ENCODE measurements at places on chromosomes 5 and 9.

DNA sequence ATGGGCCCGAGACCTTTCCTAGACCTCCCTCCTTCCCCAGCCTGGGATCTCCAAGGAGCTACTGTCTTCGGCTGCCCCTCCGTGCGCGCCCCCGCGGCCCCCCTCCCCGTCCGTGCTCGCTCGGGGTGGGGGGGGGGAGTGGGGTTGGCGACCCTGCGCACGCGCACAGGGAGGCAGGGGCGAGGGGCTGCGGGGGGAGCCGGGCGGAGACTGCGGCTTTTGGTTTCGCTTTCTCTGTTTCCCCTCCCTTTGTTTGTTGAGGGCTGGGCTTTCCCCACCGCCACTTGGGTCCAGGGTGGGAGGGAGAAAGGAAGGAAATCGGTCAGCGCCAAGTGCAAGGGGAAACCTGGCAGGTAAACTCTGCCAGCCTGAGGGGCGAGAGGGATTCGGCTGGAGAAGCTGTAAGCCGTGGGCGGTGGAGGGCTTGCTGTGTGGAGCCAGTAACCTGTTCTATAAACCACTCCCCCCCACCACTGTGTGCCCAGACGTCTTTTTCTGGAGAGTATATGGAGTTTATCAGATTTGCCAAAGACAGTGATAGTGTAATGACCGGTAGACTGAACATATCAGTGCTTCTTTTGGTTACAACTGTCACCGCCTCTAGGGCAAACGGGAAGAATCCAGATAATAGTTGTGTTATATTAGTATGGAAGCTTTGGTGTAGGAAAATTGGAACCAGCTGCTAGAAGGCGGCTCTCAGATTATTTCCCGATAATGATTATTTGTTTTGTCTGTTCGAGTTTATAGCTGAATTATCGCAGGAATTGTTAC, 684 bp downstream of the DNAJA1 start:
- DNase-seq: peak; percentile 27

DNA sequence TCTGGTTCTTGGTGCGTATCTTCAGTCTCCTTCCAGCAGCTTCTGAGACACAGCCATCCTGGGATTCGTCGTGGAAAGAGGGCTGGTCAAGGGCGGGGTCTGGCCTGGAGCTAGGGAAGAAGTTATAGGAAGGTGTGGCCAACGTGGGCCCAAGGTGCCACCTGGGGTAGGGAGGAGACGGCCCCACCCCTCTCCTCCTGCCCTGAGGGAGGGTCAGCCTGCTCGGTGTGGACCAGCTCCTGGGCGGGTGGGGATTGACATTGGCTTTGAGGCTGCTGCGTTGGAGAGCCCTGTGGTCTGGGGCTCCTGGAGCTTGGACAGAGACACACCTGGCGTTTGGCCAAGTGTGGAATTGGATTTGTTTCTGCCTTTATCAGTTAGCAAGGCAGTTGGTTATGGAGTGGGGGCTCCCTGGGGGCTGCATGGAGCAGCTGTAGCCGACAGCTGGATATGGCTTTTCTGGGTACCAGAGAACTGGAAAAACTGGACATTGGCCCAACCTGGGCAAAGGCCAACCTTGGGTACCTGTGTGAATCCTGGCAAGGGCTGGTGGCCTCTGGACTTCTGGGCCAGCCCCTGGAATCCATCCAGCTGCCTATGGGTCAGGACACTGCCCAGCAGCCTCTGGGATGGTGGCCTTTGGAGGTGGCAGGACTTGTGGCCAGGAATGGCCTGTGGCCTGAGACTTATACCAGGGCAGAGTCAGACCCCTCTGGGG, 75.7 kb upstream of the PPP1R26 start:
- DNase-seq: no peak

- no peak for DNase-seq
Observed at GRCh38 chr5:175837171-175837699, 34.1 kb upstream of the CPLX2 start.

DNA sequence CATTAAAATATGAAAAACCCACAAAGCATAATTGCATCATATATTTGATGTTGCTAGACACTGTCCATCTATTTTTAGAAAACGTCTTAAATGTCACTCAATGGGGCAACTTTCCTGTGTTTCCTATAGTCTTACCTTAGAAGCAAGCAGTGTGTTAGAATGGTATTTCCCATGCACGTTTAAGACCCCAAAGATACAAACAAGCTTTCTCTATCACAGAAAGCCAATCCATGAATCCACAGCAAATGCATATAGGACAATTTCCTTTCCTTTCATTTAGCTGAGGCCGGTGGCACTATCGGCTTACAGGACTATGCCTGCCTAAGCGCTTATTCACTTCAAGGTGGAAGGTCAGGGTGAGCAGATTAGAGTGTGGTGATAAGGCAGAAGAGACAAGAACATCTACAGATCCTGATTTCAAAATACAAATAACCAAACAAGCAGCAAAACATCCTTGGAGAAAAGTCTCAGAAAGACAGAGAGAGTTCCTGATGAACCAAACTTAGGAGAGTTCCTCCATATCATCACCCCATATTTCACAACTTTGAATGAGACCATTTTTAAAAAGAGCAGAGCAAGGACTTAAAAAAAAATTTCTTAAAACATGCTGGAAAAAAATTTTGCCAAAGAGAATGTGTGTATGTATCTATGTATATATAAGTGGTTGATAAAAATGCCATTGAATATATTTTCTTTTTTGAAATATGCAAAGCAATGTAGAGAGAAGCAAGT, 57.2 kb downstream of the MEF2C start:
- no peak for DNase-seq

- no peak for DNase-seq
Observed at GRCh38 chr5:150266871-150267291, 22.7 kb downstream of the CAMK2A start.

DNA sequence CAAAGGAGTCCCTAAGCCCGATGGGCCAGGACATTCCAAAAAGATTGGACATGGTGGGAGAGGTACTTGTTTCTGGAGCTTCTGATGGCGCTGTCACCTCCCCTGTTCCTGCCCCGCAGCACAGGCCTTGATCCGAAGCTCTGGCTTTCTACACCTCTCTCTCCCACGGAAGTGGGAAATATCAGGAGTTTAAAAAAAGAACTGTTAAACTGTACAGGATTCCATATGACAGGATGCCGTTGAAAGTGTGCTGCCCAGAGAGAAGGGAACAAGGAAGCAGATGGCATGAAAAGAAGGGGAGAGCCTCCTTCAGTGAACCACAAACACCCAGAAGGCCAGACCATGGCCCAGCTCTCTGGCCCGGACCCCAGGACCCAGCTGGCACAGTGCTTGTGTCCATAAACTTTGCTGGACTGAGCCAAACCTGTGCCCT, 26.8 kb upstream of the SLC2A8 start:
- DNase-seq: no peak

- no peak for DNase-seq
Observed at GRCh38 chr9:4714266-4715016, 26.6 kb downstream of the AK3 start.

DNA sequence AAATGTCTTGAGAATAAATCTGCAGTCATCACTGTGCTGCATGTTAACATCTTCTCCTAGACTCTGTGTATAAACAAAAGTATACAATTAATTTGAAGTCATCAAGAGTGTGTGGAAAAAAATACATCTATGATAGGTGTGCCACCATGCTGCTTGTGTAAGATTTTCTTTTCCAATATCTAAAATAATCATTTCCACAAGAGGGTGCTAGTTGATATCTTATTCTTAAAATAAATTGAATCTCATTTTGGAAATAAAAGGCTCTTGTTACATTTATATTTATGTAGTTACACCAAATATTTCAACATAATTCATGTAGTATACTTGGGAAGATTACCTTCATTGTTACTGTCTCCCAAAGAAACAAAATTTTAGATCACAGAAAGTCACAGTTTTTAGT, 14.1 kb upstream of the MOCS2 start:
- peak; percentile 40 for DNase-seq

DNA sequence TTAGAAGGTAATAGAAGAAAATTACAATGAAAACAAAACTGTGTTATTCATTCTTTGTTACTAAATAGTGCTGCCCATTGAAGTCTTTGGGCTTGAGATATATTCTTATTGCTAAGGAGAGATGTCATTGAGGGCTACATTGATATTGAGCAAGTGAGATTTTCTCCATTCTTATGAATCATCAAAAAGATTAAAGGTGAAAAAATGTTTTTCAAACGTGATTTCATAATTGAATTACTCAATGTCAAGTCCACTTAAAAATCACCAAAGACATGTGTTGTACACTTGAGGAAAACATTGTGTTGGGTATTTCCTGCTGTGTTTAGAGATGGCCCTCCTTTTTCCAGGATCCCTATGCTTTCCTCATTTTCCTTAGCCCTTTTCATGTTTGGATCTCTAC, 448.1 kb downstream of the NFIB start:
- peak; percentile 28 for DNase-seq

GRCh38 chr5:74382987-74383593, 257.4 kb downstream of the ENC1 start:
- DNase-seq: peak; percentile 82

- DNase-seq: no peak
Observed at GRCh38 chr5:3126639-3127038, 375.2 kb upstream of the IRX2 start.

GRCh38 chr9:17414986-17415385, 163.9 kb upstream of the SH3GL2 start:
- DNase-seq: no peak

GRCh38 chr9:137664676-137665075, 45.9 kb downstream of the EHMT1 start:
- DNase-seq: no peak

GRCh38 chr5:56116599-56117141, 116.5 kb downstream of the ANKRD55 start:
- no peak for DNase-seq

DNA sequence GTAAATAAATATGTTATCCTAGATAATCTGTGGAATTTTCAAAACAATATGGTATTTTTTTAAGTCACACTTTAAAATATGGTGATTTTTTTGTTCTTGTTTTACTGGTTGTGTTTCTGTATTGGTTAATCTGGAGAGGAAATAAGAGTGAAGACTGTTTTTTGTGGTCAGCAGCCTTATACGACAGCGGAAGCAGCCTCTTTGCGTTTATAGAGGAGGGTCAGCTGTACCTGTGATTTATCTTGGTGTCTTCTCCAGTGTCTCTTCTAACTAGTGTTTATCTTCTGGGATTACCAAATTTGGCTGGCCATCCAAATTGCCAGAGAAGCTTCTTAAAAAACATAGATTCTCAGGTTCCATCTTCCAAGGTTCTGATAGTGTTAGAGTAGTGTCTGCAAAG, 58.7 kb downstream of the ICE1 start:
- no peak for DNase-seq

GRCh38 chr5:177071666-177072385, 14.9 kb upstream of the FGFR4 start:
- DNase-seq: peak; percentile 82

- peak; percentile 83 for DNase-seq
Observed at GRCh38 chr9:86321373-86321772, 32.8 kb downstream of the TUT7 start.

- no peak for DNase-seq
Observed at GRCh38 chr9:33103501-33104281, 27.2 kb upstream of the SMU1 start.

- DNase-seq: no peak
Observed at GRCh38 chr5:62623271-62623670, 44.7 kb downstream of the LRRC70 start.

- no peak for DNase-seq
Observed at GRCh38 chr9:21499912-21500311, 17.8 kb upstream of the IFNE start.

DNA sequence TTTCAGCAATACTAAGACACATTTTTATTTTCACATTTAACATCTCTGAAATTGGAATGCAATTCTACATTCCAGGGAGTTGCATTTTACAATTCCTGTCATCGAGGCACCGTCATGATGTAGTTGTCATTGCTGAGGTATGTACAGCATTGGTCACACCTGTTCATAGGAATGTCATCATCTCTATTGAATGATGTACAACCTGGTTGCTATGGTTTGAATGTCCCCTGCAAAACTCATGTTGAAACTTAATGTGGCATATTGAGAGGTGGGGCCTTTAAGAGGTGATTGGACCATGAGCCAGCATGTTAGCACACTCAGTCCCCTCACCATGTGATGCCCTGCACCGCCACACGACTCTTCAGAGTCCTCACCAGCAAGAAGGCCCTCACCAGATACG, 103.1 kb downstream of the CEMIP2 start:
- DNase-seq: no peak

GRCh38 chr5:106019261-106019660, 1651.5 kb downstream of the EFNA5 start:
- peak; percentile 19 for DNase-seq

DNA sequence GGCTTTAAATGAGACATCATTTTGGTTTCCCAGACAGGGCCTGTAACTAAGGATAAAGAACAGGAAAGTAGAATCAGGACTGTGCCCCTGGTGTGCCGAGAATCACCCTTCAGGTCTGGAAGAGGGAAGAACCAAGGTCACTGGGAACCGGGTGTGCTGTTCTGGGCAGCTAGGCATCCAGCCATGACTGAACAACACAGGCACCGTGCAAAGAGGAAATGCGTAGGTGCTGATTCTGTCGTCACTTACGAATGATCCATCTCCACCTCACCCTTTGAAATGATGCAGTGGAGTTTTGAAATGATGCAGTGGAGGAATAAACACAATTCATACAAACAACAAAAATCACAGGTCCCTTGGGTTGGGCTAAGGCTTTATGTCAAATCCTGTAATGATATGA, 64.4 kb downstream of the MAP1B start:
- peak; percentile 37 for DNase-seq

Data from fibroblast of mammary gland (primary cell).